ENCODE measurements at places on chromosomes 1 and 21.

DNA sequence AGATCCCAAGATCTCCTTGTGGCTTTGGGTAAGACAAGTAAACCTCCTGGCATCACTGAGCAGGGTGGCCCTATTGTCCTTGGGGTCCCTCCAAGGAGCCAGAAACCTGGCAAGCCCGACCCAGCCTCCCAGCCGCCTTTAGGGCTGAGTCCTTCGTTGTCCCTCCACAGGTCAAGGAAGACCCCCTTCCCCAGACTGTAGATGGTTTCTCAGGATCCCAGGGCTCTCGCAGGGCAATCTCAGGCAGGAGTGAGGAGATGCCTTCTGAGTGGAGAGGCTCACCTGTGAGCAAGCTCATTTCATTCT, 71.6 kb upstream of the CSF3R start:
- no peak for DNase-seq

DNA sequence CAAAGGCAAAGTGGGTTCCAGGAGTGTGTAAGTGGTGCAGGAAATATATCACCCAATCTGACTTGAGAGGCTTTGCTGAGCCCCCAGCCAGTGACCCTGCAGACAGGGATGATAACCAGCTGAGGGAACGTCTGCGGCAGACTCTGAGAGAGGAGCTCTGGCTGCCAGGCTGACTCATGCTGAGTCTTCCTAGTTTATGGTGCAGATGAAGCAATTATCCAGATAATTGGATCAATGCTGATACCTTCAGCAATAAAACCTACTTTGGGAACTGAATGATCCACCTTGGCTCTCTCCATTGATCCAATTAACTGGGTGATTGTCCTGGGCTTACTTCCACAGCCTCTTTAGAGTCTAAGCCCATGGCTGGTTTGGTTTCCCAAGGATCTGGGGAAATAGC, 7.3 kb downstream of the C8B start:
- DNase-seq, result peak; percentile 15

DNA sequence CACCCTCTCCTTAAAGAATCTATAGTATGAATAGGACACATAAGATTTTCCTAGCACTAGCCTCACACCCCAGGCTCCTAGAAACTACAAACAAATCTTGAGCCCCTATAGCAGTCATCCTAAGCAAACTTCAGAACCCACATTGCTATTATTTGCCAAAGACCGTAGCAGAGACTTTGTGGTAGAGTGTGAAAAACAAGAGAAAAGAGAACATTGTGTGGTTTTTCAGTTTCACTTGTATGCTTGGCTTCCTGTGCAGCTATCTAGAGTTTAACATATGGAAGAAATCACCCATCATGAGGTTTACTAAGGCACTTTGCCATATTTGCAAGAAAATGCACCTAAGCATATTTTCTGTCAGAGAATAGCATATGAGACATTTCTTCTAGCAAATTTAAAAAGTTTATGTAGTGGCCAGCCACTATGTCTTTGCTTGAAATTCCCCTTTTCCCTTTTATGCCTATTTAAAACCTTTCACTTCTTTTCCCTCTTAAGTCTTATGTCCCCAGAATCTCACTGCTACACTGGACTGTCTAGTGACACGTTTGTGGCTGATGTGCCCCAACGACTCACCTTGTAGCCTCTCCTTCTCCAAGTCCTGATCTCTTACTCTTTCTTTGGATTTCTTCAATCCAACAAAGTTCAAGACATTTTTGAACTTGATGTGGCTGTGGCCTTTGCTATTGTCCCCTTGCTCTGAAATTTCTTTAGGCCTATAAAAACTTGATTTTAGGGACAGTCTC, 25.6 kb downstream of the CCDC190 start:
- no peak for DNase-seq

GRCh38 chr1:55334160-55334559, 119.0 kb upstream of the USP24 start:
- DNase-seq, result no peak

- DNase-seq, result no peak
Observed at GRCh38 chr1:167489571-167490340, 28.6 kb downstream of the CD247 start.

DNA sequence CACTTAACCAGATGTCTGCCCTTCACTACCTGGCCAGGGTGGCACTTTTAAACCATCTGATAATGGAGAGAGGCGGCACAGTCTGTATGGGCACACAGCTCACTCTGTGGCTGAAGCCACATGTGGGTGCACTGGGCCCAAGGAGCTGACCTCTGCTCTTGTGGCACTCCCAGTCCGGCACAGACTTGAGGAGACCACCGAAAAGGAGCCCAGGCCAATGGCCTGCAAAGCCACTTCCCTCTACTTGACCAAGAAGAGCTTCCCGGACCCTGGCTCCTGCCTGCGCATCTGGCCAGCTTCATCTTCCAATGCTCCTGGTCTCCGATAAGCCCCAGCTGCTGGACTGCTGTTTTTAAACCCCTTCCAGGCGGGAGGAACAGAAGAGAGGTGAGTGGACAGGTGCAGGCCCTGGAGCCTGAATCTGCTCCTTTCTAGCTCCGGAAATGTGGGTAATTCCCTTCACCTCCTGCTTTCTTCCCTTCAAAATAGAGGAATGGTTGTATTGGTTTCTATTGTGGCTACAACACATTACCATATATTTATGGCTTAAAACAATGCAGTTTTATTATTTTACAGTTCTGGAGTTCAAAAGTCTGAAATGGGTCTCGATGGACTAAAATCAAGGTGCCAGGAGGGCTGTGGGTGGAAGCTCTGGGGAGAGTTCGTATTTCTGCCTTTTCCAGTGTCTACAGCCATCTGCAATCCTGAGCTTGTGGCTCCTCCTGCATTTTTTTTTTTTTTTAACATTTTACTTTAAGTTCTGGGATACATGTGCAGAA, 11.6 kb downstream of the GNG4 start:
- DNase-seq, result no peak

DNA sequence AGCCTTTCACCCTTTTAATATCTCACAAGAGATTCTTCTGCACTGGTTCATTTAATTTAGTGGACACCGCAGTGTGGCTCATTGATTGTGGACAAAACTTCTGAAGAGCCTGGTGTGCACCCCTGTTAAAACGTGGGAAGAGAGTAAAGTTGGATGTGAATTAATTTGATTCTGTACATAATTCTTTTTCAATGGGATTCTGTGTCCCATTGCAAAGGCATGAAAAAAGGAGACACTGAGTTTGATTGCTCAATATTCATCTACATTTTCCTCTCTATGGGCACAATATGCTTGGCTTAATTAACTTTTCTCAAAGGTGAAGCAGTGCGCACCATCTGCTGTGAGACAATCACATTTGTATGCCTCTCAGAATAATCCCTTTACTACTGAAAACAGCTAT, 95.1 kb downstream of the BARHL2 start:
- no peak for DNase-seq

GRCh38 chr1:218517459-218517858, 172.3 kb downstream of the TGFB2 start:
- DNase-seq, result no peak

All from AG08396 (cell line).